Islet precursor cell (in vitro differentiated cells): ENCODE measurements at places on chromosomes 13 and 19.

GRCh38 chr13:78598966-78599644 is 4.2 kb downstream of the POU4F1 start:
- DNase-seq: no peak

DNA sequence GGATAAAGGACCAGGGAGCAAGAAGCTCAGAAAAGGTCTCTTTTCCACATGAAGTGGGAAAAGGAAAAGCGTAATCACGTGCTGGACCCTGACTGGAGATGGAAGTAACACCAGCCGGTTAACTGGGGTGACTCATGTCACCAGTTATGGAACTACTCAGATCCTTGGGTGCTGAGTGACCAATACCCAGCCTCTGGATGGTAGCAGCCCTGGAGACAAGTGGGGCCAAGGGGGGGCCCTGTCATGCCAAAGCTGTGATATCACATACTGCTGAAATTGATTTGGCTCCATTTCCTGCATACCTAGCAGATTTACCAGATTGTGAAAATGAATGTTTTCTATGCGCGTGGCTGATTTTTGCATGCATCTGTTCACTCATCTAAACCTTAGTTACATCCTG is 158.9 kb downstream of the ZIC5 start:
- no peak for DNase-seq

DNA sequence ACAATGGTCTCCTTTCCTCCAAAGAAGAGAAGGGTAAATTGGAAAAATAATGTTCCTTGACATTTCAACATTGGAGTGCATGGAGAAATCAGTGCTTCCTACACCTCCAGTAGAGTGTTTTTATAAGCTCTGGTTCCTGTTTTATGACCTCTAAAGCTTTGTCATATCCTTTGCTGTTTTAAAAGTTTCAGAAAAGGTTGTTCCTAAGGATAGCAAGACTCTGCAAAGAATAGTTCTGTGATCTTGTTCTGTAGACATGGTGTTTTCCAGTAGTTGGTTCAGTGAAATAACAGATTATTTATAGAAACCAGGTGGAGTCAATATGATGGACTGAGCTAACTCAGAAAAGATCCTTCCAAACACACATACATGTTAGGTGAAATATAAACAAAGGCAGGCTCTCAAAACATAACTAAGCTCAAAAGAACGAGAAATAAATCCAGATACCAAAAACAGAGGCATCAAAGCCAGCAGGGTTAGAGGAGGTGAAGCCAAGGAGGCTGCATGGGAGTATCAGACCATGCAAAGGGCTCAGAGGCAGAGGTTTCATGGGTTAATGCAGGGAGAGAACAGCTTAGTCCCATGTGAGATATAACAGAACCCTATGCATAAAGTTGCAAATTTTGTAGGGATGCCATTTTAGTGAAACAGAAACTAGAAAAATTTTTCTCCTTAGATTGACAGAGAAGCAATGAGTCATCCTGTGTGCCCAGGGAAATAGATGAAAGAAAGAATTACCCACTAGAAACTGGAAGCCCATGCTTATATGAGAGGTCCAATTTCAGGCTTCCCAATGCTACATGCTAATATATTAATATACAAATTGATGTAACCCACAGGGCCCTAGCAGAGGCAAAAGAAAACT is 44.3 kb downstream of the SHISA2 start:
- no peak for DNase-seq

- DNase-seq: no peak
Measured at GRCh38 chr13:51806566-51806965, 2.6 kb upstream of the DHRS12 start.

GRCh38 chr13:36806102-36806501 is 12.9 kb upstream of the RFXAP start:
- DNase-seq: no peak

- DNase-seq: peak; percentile 42
Measured at GRCh38 chr19:28051047-28051446, 1161.9 kb downstream of the UQCRFS1 start.

DNA sequence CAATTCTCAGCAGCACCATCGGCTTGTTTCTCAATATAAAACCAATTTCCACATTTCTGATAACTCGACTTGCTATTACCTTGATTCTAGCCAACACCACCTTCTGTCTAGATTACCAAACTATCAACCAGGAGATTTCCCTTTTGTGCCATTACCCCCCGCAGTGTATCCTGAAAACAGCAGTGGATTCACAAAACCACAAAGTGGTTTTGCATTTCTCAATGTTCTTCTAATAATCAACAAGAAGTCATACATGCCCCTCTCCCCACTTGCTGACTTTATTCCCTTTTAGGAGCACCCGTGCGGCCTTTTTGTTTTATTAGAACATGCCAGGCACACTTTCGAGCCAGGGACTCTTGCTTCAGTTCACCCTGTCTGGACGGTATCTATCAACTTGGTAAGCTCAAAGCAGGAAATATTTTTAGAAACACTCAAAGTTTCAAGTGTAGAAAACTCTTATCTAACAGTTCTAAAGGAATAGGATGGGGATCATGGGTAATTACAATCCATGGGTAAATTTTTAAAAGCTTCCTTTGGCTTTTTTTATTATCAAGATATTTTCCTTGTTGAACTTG is 967.4 kb downstream of the EFNB2 start:
- DNase-seq: no peak

- DNase-seq: no peak
Measured at GRCh38 chr13:46170268-46170667, 11.7 kb downstream of the LCP1 start.

DNA sequence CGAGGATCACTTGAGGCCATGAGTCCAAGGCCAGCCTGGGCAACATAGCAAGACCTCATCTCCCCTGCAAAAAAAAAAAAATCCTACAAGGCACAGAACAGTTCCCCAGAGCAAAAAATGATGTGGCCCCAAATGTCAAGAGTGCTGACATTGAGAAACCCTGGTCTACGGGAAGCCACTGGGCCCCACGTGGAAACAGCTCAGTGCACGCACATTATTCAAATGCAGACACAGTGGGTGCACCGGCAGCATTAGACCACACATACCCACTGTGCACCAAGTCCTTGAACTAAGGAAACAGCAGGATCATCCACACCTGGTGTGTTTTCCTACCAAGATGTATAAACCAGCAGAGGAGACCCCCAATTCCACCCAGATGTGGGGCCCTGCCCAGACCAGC is 35.0 kb upstream of the ADGRE5 start:
- no peak for DNase-seq

DNA sequence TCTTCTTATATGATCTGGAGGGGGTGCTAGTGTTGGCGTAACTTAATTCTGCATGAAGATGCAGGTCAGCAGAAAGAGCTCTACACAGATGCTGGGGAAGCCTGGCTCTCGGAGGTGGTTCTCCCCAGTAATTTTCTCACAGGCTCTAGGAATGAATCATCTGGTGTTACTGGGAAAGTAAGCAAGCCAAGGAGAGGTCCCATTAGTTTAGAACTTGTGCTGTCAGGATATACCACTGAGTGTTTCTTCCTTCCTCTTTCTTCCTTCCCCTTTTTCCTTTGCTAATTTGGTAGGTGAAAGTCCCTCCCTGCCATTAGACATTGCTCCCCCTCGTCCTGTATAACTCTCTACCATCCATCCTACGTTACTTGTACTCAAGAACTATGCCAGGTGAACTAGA is 68.3 kb downstream of the ATP8A2 start:
- DNase-seq: no peak
